ENCODE measurements at places on chromosomes 13 and 19. TPM values are rescaled to one million over a fixed set of nuclear protein-coding genes. Genes with fewer than 3 reads are reported as not detected.

Gene S1PR5
- 0.27 TPM for total RNA-seq

Gene DOCK6
- 13.6 TPM for total RNA-seq

DNA sequence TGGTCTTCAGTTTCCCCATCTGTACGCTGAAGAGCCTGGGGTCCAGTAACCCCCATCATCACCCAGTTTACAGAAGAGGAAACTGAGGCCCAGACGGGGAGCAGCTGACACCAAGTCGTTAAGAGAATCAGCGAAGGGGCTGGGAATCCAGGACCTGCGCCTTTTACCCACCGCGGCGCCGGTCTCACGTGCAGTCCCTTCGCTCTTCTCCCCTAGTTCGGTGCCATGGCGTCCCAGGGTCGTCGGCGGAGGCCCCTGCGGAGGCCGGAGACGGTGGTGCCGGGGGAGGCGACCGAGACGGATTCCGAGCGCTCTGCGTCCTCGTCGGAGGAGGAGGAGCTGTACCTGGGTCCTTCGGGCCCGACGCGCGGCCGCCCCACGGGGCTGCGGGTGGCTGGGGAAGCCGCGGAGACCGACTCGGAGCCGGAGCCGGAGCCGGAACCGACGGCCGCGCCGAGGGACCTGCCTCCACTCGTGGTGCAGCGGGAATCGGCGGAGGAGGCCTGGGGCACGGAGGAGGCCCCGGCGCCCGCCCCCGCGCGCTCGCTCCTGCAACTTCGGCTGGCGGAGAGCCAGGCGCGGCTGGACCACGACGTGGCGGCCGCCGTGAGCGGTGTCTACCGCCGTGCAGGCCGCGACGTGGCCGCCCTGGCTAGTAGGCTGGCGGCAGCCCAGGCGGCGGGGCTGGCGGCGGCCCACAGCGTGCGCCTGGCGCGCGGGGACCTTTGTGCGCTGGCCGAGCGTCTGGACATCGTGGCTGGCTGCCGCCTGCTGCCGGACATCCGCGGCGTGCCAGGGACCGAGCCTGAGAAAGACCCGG lies 698 bp downstream of the BLOC1S3 start:
- DNase-seq, result peak; percentile 8

GRCh38 chr19:33374236-33374714 lies 766 bp downstream of the CEBPG start:
- peak; percentile 53 for DNase-seq

GRCh38 chr13:98419786-98420553 lies 156.9 kb downstream of the STK24 start:
- DNase-seq, result no peak
